Panc1 (cell line): ENCODE measurements at places on chromosomes 1 and 21.

DNA sequence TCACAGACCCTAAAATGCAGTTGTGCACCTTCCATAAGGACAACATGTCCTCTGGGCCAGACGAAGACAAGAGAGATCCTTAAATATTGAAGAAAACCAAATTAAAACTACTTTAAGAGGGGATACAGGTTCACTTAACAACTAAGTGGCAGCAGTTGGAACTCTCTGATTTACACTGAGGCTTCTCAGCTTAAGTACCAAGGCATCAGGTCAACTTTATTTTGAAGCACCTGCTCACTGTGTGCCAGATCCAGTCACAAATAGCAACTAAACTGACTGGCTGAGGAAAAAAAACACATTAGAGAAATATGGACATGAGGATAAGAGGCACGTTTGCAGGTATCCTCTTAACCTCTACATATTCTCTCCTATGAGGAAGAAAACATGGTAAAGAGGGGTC, 33.2 kb downstream of the SLC35D1 start:
- no peak for DNase-seq

DNA sequence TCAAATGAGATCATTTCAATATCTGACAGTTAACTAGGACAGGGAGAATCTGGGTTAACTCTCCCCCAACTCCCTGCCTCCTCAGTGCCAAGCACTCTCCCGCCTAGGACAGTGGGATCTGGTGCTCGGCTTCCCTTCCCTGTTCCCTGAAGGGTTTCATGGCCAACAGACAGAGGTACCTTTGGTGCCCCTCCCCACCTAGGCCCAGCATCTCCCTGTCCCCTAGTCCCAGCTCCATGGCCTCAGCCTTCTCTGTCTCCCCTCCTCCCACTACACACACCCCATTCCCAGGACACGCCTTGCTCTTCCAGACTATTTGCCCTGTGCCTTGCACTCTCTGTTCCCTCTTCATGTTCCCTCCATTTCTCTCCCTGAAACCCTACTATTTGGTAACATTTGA, 77.1 kb downstream of the CD247 start:
- DNase-seq: no peak

DNA sequence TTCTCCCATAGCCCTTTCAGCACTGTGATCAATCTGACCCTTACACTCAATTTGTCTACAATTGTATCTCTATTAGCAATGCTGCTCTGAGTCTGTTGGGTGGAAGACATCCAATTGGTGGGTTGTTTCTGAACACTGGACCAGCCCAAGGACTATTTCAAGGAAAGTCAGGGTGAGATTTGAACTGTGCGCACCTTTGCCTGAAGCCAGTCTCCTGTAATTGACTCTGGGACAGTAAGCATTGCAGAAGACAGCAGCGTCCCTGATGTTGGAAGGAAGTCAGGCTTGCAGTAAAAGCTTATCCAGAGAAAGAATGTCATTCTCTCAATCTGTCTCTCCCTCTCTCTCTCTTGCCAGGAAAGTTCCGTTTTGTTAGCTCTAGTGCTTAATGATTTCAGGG, 233.9 kb downstream of the KIF26B start:
- no peak for DNase-seq

DNA sequence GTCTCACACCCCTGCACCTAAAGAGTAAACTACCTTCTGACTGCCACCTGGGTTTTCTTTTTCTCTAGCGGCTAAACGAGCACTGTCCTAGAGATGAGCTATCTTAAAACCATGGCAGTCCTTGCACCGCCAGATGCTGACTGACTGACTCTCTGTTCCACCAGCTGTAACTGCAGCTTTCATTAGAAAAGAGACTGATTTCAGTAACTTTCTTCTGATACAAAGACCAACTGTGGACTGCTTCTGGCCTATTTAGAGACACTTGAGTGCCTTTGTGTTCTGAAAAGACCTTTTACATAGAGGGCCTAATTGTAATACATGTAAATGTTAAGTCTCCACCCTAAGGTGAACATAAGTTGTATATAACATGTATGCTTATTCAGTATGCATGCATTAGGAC, 152.5 kb downstream of the DISC1 start:
- DNase-seq: no peak

DNA sequence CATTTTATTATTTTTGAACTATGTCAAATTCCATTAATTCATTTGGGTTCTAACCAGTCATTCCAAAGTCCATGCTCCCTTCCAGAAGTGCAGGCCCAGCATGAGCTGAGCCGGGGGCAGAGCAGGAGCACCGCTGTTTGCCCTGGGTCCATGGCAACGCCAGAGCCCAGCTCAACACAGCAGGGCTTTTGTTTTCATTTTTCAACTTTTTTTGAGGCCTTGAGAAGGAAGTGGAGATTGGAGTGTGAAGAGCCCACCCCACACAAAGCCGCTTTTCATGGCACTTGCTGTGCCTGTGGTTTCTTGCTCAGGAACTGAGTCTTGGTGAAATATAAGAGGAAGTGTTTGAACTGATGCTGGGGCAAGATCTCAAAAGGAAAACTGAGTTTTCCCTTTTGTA, 13.2 kb upstream of the PRMT2 start:
- no peak for DNase-seq

DNA sequence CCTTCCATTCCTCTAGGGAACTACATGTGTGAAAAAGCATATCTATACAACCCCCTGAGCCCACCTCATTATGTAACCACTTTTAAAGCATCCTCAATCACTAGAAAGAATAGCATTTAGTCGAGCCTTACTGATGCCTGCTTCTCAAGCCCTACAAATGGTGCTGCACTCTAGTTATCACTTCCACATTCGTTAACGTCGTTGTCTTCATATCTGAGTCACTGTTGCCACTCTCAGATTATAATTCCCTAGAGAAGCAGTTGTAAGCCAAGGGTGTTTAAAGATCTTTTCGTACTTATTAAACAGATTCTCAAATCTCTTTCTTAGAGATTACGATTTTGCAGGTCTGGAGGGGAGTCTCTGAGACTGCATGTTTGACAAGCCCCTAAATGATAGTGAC, 16.5 kb downstream of the ATP1B1 start:
- no peak for DNase-seq
